ENCODE measurements at places on chromosomes 4 and X.

DNA sequence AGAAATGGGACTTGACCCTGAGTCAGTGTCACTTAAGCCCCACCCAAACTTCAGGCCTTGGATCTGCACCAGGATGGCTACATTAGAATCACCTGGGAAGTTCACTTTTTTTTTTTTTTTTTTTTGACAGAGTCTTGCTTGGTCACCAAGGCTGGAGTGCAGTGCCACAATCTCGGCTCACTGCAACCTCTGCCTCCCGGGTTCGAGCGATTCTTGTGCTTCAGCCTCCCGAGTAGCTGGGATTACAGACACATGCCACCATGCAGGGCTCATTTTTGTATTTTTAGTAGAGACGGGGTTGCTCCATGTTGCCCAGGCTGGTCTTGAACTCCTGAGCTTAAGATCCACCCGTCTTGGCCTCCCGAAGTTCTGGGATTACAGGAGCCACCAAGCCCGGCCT lies 3.0 kb downstream of the NCBP2L start:
- DNase-seq = no peak

DNA sequence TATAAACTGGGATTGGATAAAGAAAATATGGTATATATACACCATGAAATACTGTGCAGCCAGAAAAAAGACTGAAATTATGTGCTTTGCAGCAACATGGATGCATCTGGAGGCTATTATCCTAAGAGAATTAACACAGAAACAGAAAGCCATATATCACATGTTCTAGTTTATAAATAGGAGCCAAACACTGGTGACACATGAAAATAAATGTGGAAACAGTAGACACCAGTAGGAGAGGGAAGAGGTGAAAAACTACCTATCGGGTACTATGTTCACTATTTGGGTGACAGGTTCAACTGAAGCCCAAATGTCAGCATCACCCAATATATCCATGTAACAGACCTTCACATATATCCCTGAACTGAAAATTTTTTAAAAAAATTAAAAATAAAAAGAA lies 725.1 kb downstream of the C4orf33 start:
- no peak for DNase-seq

GRCh38 chr4:156830351-156830750 lies 141.2 kb downstream of the PDGFC start:
- DNase-seq = peak; percentile 84

DNA sequence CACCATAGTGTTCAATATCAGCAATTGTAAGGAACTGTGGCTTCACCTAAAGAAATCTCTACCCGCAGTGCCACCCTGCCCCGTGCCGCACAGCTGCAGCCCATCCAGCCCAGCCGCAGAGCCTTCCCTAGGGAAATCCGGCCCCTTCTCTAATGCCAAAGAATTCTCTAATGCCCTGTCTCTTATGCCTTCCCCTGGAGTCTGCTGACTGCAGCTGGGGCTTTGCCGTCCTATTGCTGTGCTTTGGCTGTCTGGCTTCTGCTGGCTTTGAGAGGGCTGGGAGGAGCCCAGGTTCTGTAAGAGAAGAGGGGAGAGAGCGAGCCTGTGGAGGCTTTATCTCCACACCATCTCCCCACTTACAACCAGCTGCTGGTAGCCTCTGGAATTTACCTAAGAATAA lies 85.9 kb upstream of the HELT start:
- DNase-seq = no peak

GRCh38 chrX:9658409-9658808 lies 107.2 kb downstream of the GPR143 start:
- DNase-seq = peak; percentile 27

DNA sequence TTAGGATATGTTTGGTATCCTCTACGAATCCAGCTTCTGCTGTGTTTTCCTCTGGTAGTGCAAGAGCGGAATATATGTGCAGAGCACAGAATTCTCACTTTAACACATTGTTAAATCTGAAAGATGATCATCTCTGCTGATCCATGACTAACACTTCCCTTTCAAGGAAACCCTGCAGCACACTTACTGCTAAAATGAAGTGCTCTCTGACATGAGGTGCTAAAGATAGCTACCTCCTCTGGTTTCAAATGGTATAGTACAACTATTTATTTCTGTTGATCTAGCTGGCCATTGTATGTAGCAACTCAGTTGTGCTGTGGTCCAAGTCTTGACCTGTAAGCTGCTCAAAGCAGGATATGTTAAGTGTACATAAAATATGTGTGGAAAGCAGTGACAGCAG lies 162.4 kb upstream of the FMR1 start:
- DNase-seq = no peak

- DNase-seq = peak; percentile 23
These were observed 1.5 kb downstream of the TMEM156 start for GRCh38 chr4:39030725-39031124.

- no peak for DNase-seq
These were observed 6.2 kb downstream of the TMEM131L start for GRCh38 chr4:153472122-153473037.

DNA sequence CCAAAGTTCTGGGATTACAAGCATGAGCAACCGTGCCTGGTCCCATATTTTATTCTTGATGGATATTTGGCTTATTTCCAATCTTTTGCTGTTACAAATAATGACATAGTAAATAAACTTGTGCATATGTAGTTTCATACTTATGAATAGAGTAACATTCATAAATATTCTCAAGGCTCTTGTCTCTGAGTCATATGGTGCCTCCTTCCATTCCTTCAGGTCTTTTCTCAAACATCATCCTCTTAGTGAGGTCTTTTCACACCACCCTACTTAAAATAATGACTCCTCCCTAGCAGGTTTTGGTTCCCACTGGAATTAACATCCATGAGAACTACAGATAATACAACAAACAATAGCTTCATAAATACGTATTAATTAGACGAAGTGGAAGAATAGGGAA lies 416.6 kb downstream of the IQCM start:
- no peak for DNase-seq

DNA sequence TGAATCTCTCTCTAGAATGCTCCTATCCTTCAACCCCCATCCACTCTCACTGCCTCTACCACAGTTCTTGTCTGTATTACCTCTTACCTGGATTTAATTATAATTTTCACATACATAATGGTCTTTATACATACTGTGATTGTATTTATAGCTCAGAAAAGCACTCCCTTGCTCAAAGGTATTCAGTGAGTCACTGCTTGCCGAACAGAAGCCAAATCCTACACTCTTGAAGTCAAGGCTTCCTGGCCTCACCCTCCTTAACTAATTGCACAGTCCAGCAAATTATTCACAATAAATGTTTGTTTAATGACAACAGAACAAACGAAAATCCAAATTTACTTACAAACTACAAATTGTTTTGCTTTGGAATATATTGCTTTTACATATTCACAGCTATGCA lies 159.5 kb downstream of the KLHL13 start:
- no peak for DNase-seq

DNA sequence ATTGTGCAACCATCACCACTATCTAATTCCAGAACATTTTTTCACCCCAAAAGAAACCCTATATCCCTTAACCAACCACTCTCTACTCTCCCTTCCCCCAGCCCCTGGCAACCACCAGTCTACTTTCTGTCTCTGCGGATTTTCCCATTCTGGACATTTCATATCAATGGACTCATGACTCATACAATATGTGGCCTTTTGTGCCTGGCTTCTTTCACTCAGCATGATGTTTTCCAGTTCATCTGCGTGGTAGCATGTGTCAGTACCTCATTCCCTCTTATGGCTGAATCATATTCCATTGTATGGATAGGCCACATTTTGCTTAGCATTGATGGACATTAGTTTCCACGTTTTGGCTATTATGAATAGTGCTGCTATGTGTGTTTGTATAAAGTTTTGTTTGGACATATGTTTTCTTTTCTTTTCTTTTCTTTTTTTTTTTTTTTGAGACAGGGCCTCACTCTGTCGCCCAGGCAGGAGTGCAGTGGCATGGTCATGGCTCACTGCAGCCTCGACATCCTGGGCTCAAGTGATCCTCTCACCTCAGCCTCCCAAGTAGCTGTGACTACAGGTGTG lies 335.4 kb downstream of the BCOR start:
- DNase-seq = peak; percentile 32

GRCh38 chr4:26062215-26062614 lies 148.2 kb downstream of the SMIM20 start:
- DNase-seq = peak; percentile 88

DNA sequence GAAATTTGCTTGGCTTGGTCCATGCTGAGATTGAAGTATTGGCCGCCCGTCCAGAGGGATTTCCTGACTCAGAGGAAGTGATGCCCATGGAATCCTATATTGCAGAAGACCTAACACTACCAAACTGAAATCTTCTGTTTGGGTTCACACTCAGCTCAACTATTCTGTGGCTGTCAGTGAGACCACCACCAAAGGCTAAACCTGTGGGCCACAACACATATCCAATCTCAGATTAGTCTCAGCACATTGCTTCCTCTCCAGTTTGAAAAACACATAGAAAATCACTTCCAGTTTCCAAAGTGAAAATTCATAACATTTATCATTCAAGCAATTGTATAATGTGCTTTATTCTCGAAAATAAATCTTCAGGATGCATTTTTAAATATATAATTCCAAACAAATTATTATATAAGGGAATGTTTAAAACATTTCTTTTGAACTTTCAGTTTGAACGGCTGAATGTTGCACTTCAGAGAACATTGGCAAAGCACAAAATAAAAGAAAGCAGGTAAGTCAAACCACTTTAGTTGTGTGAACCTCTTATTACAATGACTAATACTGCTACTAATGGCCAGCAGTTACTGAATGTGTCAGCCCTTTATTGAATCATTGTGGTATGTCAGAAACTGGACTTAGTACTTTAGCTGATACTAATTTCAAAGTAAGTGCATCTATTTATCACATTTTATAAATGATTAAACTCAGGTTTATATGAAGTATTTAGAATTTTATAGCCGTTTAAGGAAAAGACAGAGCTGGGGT lies 37.0 kb downstream of the GUCY1A1 start:
- peak; percentile 3 for DNase-seq

DNA sequence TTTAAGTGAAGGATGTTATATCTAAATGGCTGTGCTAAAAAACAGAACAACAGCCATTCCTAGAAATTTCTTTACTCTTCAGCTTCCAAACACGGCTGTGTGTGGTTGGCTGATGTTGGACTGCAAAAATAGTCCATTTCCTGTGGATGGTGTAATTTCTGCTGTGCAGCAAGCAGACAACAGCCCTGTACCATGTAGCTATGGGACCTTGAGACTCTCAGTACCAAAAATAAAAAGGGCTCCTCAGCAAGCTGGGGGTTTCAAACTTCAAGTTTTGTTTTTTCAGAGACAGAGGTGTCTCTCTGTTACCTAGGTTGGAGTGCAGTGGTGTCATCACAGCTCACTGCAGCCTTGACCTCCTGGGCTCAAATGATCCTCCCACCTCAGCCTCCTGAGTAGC lies 18.1 kb downstream of the CD40LG start:
- no peak for DNase-seq

- DNase-seq = no peak
These were observed 62.0 kb downstream of the ZFYVE28 start for GRCh38 chr4:2356123-2357069.

GRCh38 chrX:12237131-12237530 lies 98.9 kb downstream of the FRMPD4 start:
- DNase-seq = no peak

- no peak for DNase-seq
These were observed 278.9 kb upstream of the SFRP2 start for GRCh38 chr4:154067786-154068185.

GRCh38 chr4:3066836-3067400 lies 7.4 kb downstream of the HTT-AS start:
- peak; percentile 7 for DNase-seq

- DNase-seq = peak; percentile 99
These were observed 186.5 kb downstream of the BANK1 start for GRCh38 chr4:101977076-101977475.

DNA sequence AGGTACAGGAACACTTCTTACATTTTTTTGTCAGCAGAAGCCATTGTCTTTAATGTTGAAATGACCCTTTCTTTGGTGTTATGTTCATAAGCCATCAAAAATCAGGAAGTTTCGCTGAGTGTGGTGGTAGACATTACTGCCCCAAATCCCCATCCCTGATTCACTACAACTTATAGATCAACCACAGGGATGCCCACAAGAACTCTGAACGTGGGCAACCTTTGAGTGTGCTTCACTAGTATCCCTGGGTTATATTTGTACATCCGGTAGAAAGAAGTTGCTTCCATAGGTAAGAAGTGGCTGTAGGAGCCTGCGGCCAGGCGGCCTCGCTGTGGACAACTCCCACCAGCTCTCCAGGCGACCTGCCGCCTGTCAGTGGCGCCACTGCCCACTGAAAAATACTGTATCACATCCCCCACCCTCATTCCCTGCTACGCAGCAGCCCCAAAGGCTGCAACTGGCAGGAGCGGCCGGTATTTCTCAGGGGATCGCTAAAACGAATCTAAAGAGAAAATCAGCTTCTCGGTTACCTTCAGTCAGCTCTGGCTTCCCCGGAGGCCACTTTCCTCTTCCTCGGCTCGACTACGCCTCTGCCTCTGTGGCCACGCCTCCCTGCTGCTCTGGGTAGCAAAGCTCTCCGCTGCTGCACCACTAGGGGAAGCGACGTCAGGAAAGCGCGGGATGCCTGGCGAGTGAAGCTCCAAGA lies 13.9 kb upstream of the ETDC start:
- DNase-seq = peak; percentile 37

- DNase-seq = peak; percentile 89
These were observed at the start of gene LRPAP1 for GRCh38 chr4:3531879-3532750. TSS of gene LRPAP1 (minus strand) at chr4:3532422. CDS start at chr4:3532412, 10 bp downstream.

DNA sequence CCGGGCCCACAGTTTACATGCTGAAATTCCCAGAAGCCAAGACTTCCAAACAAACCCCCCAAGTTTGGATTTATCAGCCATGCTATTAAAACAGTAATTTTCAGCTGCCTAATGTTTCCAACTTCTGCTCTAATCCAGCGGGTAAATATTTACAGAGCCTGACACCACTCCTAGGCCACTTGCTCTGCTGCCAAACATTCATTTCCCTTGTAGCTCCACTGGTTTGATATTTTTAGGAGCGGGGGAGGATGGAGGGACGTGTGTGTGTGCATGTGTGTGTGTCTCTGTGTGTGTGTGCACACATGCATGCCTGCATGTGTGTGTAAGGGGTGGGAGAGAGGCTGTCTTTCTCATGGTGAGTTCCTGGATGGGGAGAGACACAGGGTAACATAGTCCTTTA lies 115.7 kb upstream of the PJA1 start:
- no peak for DNase-seq

- DNase-seq = peak; percentile 48
These were observed 200.1 kb downstream of the NPNT start for GRCh38 chr4:106095408-106095807.

- no peak for DNase-seq
These were observed 1.2 kb downstream of the EIF1AX start for GRCh38 chrX:20140420-20140819.

DNA sequence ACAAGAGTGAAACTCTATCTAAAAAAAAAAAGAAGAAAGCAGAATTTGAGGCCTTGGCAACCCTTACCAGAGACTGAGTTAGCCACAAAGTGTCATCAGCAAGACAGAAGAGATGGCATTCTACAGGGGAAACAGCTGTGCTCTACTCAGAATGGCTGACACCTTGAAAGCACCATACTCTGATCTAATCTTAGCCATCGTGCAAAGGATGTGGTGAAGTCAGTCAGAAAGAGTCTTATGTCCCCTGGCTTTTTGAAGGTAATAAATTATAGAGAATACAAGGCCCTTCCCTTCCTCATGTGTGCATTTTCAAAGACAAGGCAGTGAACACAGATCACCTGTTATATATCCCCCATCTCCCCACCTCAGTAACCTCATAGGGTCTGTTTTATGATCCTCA lies 13.2 kb downstream of the CLNK start:
- DNase-seq = no peak
